ENCODE measurements at places on chromosomes 7 and 10.

- DNase-seq = no peak
These were observed 90.1 kb upstream of the NPSR1 start for GRCh38 chr7:34567906-34568305.

DNA sequence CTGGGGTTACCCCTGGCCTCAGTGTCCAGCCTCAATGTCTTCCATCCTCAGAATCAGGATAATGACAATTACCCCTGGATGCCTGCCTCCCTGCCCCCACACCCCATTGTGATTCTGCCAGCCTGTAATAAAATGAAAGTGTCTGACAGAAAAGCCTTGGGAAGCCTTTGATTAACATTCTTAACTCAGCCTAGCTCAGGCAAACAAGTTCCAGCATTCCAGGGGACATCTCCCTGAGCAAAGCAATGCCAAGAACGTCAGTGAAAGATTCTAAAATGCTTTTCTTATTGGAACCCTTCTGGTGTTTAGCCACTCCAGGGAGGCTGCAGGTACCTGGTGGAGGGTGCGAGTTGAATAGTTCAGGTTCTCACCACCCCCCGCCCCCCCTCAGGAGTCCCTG, 18.7 kb downstream of the AFAP1L2 start:
- no peak for DNase-seq

GRCh38 chr10:37856881-37857286, 526 bp downstream of the ZNF248 start:
- no peak for DNase-seq

- no peak for DNase-seq
These were observed 69.3 kb downstream of the ADRA2A start for GRCh38 chr10:111146025-111146640.

DNA sequence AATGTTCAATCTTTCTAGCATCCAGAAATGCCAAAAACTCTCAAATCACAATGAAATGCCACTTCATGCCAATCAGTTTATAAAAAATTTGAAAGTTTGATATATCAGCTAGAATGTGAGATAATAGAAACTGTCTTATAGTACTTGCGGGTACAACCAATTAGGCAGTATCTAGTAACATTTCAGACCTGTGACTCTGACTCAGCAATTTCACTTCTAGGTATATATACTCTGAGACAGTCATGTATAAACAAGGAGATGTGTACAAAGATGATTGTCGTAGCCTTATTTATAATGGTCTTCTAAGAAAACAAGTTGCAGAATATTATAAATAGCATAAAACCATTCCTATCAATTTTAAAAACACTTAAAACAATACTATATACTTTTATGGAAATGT, 252.3 kb upstream of the PODXL start:
- DNase-seq = no peak
